ENCODE measurements at places on chromosomes 4 and X. TPM values are rescaled to one million over a fixed set of nuclear protein-coding genes. Genes with fewer than 3 reads are reported as not detected.
A peak's percentile ranks its signal among the peaks of the same experiment; 100 is the strongest.

DNA sequence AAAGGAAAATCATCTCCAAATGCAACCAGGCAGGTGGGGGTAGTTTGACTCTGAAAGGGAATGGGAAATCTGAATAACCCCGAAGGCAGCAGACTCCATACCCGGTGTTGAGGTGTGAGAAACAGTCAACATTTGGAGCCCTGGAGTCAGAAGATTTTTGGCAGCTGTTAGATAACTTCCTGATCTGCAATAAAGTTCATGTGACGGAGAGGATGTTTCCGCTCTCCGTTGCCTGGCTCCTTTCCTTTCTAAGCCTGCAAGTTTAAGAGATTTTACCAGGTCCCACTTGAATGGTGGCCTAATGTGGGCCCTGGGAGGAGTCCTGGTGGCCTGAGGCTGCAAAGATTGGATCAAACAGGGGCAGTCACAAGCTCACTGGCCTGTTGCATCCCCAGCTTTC lies 27.7 kb downstream of the HAND2 start:
- peaks cover 18% of the 10 kb centered on the region for H3K4me1 ChIP-seq
- DNase-seq, result no peak
- peaks cover 11% of the 10 kb centered on the region for H3K36me3 ChIP-seq
- no peak overlapping the region for H3K27ac ChIP-seq
- peaks cover 78% of the 10 kb centered on the region for H3K27me3 ChIP-seq
- H3K4me3 ChIP-seq, result no peak overlapping the region

Gene AGTR2
- not detected for total RNA-seq

Gene MAGEA8
- not detected for total RNA-seq

DNA sequence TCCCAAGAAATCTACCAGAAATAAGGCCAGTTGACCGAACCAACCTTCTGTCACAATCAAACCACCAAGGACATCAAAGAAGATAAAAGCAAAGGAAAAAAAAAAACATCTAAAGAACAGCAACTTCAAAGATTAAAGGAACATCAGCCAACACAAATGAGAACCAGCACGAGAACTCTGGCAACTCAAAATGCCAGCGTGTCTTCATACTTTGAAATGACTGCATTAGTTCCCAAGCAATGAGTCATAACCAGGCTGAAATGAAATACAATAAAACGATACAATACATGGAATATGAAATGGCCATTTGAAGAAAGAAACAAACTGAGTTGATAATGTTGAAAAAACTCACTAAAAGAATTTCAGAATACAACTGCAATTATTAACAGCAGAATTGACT lies 611.6 kb upstream of the GRIA3 start:
- H3K4me3 ChIP-seq, result no peak overlapping the region
- no peaks in the 10 kb centered on the region for H3K27me3 ChIP-seq
- no peak for DNase-seq
- no peaks in the 10 kb centered on the region for H3K36me3 ChIP-seq
- no peaks in the 10 kb centered on the region for H3K4me1 ChIP-seq

Gene TNIP2
- total RNA-seq, result 48.1 TPM

Gene PRKG2
- 0.63 TPM for total RNA-seq

Gene GPRASP2
- 0.77 TPM for total RNA-seq

GRCh38 chr4:108244606-108245005 lies 75.9 kb upstream of the LEF1 start:
- no peak for DNase-seq
- no peaks in the 10 kb centered on the region for H3K27me3 ChIP-seq
- H3K4me3 ChIP-seq, result no peak overlapping the region
- peaks cover 7% of the 10 kb centered on the region for H3K4me1 ChIP-seq
- peaks cover 14% of the 10 kb centered on the region for H3K36me3 ChIP-seq
- no peak overlapping the region for H3K27ac ChIP-seq

Gene FBXL5
- total RNA-seq, result 27.5 TPM

Gene PDCL2
- not detected for total RNA-seq

Gene FREM3
- not detected for total RNA-seq

DNA sequence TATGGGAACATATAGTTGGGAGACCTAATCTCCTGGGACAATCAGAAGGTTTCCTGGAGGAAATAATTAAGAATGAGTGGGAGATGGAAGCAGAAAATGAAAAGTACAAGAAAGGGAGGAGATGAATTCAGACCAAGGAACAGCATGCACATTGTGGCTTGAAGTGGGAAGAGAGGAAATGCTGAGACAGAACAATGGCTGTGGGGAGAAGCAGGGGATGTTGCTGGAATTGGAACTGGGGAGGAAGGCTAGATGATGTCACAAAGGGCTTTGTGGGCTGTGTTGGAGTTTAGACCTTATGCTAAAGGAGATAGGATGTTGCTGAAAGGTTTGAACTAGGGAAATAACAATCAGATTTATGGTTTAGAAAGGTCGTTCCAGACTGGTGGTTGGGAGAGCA lies 119.5 kb upstream of the DIPK2B start:
- H3K4me1 ChIP-seq, result no peaks in the 10 kb centered on the region
- peaks cover 6% of the 10 kb centered on the region for H3K27me3 ChIP-seq
- H3K27ac ChIP-seq, result no peak overlapping the region
- no peaks in the 10 kb centered on the region for H3K36me3 ChIP-seq

DNA sequence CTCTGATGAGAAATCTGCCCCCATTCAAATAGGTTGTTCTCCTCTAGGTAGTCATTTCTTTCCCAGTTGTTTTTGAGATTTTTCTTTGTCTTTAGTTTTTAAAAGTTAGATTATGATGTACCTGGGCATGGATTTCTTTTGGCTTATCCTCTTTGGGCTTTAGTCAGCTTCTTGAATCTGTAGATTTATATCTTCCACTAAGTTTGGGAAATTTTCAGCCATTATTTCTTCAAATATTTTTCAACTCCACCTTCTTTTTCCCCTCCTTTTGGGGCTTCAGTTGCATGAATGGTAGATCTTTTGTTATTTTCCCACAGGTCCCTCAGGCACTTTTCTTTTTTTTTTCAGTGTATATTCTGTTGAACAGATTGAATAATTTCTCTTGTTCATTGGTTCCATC lies 77.3 kb downstream of the JADE3 start:
- peaks cover 1% of the 10 kb centered on the region for H3K27me3 ChIP-seq
- H3K4me3 ChIP-seq, result no peak overlapping the region
- H3K27ac ChIP-seq, result no peak overlapping the region
- H3K36me3 ChIP-seq, result no peaks in the 10 kb centered on the region
- H3K4me1 ChIP-seq, result no peaks in the 10 kb centered on the region
- no peak for DNase-seq

GRCh38 chrX:53440101-53440500 lies 5.9 kb upstream of the HSD17B10 start:
- peak overlapping the region; percentile 49 for H3K4me3 ChIP-seq
- no peaks in the 10 kb centered on the region for H3K36me3 ChIP-seq
- DNase-seq, result no peak
- H3K27ac ChIP-seq, result no peak overlapping the region

GRCh38 chrX:139844163-139844562 lies 88.7 kb downstream of the ATP11C start:
- H3K36me3 ChIP-seq, result peaks cover 16% of the 10 kb centered on the region
- peak; percentile 11 for DNase-seq
- peaks cover 15% of the 10 kb centered on the region for H3K4me1 ChIP-seq

- H3K27me3 ChIP-seq, result peaks cover 11% of the 10 kb centered on the region
- no peak overlapping the region for H3K4me3 ChIP-seq
- H3K27ac ChIP-seq, result no peak overlapping the region
- H3K36me3 ChIP-seq, result no peaks in the 10 kb centered on the region
- DNase-seq, result no peak
- H3K4me1 ChIP-seq, result no peaks in the 10 kb centered on the region
Measured at GRCh38 chr4:151436093-151436518, 27.1 kb downstream of the FHIP1A start.

DNA sequence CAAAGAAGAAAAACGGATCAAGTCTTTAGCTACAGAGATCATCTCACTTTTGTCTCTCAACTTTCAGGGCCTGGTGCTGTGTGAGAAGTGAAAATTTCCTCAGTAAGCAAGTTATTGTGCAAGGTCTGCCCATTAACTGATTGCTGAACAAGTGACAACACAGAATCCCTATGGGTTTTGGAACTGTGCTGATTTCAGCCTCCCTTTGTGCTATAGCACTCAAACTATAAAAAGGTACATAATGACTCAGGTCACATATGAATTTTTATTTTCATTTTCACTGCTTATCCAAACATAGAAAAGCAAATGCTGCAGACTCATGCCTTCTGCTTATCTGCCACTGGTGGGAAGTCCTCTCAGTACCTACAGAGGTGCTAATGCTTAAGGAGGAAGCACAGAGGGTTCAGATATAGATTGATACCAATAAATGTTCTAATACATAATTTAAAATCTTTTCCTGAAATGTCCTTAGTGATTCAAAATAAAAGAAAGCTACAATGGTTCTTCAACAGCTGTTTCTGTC lies 576.2 kb upstream of the CT83 start:
- no peak overlapping the region for H3K27ac ChIP-seq
- H3K36me3 ChIP-seq, result no peaks in the 10 kb centered on the region
- DNase-seq, result no peak
- H3K4me3 ChIP-seq, result no peak overlapping the region
- H3K4me1 ChIP-seq, result no peaks in the 10 kb centered on the region
- no peaks in the 10 kb centered on the region for H3K27me3 ChIP-seq

DNA sequence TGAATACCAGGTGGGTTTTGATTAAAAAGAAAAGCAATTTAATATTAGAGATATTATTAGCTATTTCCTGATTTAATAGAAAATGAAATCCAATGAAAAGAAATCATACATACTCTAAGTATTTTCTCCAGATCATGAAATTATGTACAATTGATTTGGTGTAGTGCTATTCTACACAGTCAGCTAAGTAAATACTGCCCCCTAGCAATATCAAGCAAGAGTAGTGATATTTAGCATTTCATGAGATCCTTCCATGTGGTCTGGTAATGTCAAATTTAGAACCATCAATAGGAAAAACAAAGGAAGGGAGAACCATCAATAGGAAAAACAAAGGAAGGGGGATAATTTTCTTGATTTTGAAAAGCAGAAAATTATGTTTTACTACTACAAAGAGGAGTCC lies 114.6 kb downstream of the TBCK start:
- peaks cover 6% of the 10 kb centered on the region for H3K36me3 ChIP-seq
- no peaks in the 10 kb centered on the region for H3K27me3 ChIP-seq
- no peaks in the 10 kb centered on the region for H3K4me1 ChIP-seq
- no peak overlapping the region for H3K4me3 ChIP-seq

DNA sequence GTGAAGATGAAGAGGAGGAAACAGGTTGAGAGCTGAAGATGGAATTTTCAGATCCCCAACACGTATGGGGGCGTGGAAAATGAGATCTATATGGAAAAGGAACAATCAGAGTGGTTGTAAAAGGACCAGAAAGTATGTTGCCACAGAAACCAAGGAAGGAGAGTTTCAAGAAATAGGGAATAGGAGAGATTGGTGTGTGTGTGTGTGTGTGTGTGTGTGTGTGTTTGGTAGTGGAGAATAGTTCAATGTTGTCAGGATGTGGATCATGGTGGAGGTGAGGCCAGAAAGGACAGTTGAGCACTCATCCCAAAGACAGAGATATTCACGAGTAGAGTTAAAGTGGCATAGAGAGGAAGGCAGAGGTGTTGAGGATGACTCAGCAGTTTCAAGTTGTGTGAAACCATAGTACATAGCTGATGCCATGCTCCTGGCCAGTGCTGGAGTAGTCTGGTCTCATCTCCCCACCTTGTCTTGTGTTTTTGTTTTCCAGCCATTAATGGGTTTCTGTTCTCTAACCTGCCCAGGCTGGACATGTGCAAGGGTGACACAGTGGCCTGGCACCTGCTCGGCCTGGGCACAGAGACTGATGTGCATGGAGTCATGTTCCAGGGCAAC lies 36.1 kb downstream of the HEPH start:
- H3K27ac ChIP-seq, result no peak overlapping the region
- peaks cover 19% of the 10 kb centered on the region for H3K4me1 ChIP-seq

Gene ETDA
- total RNA-seq, result not detected

DNA sequence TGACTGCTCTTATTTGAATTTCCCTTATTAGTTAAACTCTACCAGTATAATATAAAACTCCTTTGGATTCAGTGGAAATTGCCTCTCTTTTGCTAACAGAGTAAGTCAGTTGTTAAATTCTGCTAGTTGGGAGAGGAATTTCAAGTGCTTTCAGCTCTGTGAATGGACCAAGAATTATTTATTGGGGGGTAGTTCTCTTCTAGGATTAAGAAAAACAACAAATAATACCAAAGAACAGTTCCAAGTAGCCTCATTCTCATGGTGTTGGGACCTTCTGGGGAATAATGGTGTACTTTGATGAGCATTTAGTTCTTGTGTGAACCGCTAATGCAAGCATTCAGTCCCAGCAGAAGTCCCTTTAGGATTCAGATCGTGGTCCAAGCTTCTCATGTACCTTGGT lies 11.6 kb downstream of the SPARCL1 start:
- no peaks in the 10 kb centered on the region for H3K27me3 ChIP-seq
- H3K36me3 ChIP-seq, result no peaks in the 10 kb centered on the region
- H3K4me3 ChIP-seq, result no peak overlapping the region

DNA sequence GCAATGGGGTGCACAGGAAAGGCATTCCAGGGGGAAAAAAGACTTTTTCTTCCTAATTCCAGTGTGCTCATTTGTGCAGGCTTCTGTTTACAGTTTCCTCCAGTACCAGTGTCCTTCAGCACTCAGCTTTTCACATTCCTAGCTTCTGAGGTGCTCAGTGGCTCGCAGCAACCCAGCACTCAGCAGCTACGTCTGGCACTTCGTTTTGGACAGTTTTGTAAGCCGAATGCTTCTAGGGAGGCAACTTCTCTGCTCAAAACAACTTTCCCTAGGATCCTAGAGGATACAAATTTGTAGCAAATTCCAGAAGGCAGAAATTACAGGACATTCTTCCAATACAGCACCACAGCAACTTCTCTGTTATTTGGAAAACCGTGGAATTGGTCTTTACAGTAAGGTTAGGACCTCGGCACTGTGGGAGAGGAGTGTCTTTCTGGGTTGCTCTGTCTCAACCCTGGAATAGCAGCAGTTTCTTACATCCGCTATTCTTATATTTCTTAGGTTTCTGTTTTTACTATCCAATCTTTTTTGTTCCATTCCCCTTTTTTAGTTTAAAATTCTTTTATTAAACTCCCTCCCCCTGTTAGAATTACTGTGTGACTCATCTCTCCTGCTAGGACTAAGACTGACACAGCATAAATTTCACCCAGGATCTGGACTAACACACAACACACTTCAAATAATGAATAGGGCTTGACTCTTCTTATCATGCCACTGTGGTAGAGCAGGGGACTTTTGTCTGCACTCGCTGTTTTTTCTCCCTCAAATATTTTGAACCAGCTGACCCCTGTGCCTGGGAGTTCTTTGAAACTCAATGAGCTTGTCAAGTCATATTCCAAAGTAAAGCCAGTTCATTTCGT lies 1314.7 kb downstream of the FSTL5 start:
- no peaks in the 10 kb centered on the region for H3K36me3 ChIP-seq
- H3K27ac ChIP-seq, result no peak overlapping the region
- H3K27me3 ChIP-seq, result no peaks in the 10 kb centered on the region
- no peaks in the 10 kb centered on the region for H3K4me1 ChIP-seq
- H3K4me3 ChIP-seq, result no peak overlapping the region
- DNase-seq, result no peak

- no peak overlapping the region for H3K4me3 ChIP-seq
- H3K4me1 ChIP-seq, result no peaks in the 10 kb centered on the region
- H3K27ac ChIP-seq, result no peak overlapping the region
- no peak for DNase-seq
Measured at GRCh38 chrX:38668771-38669170, 107.4 kb downstream of the TSPAN7 start.

- H3K4me1 ChIP-seq, result peaks cover 19% of the 10 kb centered on the region
- DNase-seq, result no peak
Measured at GRCh38 chr4:38610966-38611431, 53.0 kb upstream of the KLF3 start.

Data from activated CD8-positive, alpha-beta T cell treated with anti-CD3 and anti-CD28 coated beads for 36 hours (primary cell).